8988T (cell line): ENCODE measurements at places on chromosomes 12 and 14.

DNA sequence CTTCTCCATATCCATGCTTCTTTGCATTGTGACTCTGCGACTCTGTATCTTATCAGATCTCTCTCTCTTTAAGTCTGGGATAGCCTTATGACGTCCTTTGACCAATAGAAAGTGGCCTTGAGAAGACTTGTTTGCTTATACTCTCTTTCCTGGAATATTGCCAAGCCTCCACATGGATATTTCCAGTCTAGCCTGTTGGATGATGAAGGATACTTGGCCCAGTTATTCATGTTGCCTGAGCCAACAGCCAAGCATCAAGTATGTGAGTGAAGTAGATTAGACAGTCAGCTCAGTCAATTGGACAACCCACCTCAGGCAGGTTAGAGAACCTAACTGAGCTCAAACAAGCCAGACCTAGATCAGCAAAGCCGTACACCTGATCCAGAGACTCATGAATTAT, 864.2 kb upstream of the MGAT4C start:
- no peak for DNase-seq

- DNase-seq = no peak
These were observed 161.6 kb upstream of the ALG10B start for GRCh38 chr12:38155020-38155395.

GRCh38 chr14:101032433-101032832, 128.9 kb upstream of the RTL1 start:
- DNase-seq = no peak

- no peak for DNase-seq
These were observed 225.4 kb downstream of the BTG1 start for GRCh38 chr12:91920276-91920675.

DNA sequence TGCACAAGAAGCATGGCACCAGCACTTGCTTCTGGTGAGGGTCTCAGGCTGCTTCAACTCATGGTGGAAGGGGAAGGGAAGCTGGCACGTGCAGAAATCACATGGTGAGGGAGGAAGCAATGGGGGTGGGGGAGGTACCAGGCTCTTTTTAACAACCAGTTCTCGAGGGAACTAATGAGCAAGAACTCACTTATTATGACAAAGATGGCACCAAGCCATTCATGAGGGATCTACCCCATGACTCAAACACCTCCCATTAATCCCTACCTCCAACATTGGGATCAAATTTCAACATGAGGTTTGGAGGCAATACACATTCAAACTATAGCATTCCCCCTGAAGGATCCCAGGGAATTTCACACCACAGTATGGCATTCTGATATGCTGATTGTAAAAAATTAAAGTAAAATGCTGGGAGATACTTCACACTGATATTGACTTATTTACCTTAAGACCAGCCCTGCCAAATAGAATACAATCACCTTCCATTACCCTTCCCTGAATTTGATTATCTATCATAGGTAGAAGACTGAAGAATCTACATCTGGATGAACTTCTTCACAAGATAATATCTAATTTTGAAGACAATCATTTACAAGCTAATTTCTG, 201.7 kb upstream of the PLXNC1 start:
- DNase-seq = no peak

DNA sequence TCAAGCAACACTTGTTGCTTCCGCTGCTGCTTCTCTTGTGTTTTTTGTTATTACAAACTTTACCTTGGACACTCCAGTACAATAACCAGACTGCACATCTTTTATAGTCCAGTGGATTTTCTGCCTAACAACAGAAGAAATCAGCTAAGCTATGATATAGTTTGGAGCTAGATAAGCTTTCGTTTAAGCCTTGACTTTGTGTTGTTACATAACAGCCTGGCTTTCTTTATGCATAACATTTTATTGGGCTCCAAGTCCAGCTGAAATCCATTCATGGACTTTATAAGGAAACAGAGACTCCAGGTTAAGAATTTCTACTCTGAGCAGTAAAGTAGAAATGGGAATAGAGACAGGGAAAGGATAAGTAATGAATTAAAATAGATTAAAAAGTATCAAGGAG, 3.5 kb upstream of the DCN start:
- DNase-seq = no peak

DNA sequence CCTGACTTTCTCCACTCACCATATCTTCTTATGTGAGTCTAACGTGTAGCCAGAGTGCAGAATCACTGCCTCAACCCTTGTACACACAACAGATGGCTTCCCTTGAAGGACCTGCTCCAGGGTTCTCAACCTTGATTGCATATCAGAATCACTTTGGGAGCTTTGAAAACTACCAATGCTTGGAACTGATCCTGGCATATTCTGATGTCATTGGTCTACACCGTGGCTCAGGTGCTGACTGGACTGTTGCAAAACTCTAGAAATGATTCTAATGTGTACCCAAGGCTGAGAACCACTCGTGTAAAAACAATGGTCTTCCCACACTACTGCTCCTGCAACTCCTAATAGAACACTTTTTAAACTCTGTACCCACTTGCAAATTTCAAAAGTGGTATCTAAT, 18.5 kb downstream of the TMEM132D start:
- no peak for DNase-seq

DNA sequence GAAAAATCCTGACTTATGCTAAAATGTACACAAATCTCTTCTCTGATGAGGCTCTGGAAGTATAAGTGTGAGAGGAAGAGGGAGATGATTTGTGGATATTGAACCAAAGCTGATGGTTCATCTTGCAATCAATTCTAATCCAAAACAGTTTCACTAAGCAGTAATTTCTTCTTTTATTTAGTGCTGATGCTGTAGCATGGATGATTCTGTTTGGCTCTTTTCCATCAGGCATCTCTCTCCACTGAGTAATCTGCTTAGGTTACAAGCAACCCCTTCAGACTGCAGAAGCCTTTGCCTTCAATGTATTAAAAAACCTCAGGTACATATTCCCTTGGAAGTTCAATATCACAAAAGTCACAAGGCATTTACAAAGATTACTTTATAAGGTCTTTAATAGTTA, 159.1 kb upstream of the CCDC198 start:
- DNase-seq = no peak

- DNase-seq = no peak
These were observed 396.8 kb downstream of the RPS29 start for GRCh38 chr14:49189375-49189774.

DNA sequence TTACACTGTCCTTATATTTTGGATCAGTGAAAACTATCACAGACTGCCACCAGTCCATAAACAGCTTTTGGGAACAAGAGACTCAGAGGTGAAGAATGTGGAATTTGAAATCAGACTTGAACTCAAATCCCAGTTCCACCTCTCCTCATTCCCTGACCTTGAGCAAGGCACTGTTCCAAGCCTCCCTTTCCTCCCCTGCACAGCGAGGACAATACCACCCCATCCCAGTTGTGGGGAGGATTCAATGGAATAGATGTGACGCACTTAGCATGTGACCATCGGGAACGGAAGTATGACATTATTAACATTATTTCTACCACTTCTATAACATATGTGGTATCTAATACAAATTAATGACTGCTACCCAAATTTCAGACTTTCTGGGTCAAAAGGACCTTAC, 63.5 kb downstream of the DPF3 start:
- DNase-seq = no peak

GRCh38 chr14:77682158-77682553, 25.7 kb downstream of the ALKBH1 start:
- no peak for DNase-seq

GRCh38 chr14:105261781-105262180, 13.4 kb downstream of the BTBD6 start:
- no peak for DNase-seq

DNA sequence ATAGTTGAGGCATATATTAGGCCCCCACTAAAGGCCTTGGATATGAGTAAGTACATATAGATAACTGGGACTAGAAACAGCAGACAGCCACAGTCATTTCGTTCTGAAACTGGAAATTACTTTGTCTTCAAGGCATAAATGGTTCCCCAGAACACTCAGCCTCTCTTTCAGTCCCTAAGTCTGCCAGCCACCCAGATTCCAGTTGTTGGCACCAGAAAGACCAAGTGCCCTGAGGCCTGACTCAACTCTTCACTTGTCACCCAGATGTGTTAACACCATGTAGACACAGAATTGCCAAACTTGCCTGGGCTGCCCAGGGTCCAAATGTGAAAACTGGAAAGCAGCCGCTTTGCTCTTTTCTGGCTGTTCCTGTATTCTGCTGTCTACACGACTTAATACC, 3.0 kb upstream of the LGALS3 start:
- no peak for DNase-seq

DNA sequence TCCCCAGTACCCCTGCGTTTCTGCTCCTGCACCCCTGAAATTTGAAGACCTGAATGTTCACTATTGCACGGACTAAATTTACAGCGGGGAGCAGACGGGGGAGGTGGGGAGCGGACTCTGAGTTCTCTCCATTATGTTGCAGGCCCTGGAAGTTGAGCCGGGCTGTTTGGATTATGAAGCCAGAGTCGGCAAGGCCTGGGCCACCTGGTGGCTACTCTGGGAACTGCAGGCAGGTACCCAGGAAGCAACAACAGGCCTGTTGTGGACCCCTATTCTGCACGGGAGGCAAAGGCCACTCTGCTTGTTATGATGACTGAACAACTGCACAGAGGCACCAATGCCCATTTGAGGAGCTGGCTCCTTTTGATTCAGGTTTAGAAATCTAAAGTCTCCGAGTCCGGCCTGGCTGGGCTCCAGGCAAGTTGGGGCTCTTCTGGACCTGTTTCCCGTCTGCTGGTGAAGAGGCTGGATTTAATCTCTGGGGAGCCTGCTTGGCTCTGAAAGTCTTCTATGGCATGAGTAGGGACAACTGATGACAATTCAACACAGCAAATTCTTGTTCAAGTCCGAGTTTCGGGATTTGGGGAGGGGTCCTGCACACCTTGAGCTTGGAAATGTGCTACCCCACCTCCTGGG, 34.1 kb upstream of the FAM181A start:
- DNase-seq = peak; percentile 57

DNA sequence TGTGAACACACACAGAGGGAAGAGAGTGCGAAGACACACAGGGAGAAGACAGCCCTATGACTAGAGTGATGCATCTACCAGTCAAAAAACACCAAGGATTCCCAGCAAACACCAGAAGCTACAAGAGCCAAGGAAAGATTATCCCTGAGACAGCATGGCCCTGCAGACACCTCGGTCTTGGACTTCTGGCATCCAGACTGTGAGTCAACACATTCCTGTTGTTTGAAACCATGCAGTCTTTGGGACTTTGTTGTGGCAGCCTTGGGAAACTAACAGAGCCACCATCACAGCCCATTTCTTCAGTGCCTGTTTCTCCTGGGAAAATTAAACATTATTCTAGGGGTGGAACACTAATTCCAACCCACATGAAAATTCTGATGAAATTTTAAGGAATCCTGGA, 220.6 kb downstream of the GXYLT1 start:
- DNase-seq = no peak

DNA sequence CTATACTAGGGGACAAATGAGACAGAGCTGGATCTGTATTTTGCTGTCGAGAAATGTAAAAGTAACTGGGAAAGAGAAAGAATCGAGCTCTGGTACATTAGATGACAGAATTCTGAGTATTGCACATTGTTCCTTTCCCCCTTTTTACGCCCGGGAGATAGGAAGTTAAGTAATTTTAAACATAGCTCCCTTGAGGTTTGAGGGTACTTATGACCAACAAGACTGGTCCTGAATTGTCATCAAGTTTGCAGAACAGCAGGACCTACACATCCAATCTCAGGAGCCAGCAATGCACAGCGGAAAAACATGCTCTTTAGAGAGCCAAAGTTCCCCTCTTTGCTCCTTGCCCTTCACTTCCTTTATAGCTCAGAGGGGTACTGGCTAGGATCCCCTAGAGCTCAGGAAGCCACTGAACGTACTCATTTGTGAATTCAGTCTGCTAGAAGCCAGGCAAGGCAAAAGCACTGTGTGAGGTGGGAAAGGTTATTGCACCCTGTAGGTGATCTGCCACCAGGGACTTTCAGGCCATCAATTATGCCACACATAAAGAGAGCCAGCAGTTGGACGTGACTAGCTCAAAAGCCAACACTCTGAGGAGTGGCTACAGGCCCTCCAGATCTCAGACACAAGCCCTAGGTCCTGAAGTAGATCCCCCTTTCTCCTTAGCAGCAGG, 333.8 kb downstream of the KCNH5 start:
- DNase-seq = no peak

DNA sequence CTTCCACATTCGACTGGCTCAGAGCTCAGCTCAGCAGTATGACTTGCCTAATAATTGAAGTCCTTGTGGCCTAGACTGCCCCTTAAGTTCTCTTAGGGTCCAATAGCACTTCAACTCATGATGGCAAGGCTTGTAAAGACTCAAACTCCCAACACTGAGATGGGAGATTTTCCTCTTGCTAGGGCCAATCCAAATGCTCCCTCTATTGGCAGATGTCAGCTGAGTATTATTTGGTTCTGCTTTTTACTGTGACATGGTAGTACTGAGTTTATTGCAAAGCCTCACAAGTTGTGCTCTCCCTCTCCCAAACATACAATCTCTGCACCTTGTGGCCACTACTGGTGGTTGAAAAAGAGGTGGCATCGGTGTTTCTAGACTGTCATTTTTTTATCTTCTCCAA, 164.2 kb downstream of the ALG10 start:
- DNase-seq = no peak

DNA sequence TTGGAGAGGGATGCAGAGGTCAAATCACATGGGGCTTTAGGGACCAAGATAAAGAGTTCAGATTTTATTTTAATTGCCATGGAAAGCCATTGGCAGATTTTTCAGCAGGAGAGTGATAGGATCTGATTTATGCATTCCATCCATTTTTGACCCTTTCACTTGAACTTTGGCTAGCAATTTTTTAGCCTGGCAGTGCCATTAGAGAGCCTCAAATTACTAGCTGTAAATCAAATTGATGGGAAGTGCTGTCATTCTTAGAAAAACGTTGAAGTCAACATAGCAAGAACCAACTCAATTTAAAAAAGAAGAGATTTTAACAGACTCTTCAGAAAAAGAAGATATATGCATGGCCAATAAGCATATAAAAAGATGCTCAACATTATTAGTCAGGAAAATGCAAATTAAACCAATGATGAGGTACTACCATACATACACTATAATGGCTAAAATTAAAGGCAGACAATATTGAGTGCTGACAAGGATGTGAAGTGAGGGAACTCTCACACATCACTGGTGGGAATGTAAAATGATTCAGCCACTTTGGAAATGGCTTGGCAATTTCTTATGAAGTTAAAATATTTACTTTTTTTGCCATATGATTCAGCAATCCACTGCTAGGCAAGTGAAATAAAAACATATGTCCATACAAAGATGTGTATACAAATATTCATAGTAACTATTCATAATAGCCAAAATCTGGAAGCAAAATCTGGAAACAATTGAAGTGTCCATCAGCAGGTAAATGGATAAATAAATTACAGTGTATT, 89.7 kb downstream of the PTCSC3 start:
- DNase-seq = no peak

- DNase-seq = no peak
These were observed 102.6 kb upstream of the SLCO1C1 start for GRCh38 chr12:20592556-20592955.

GRCh38 chr14:35558680-35559079, 24.7 kb downstream of the INSM2 start:
- no peak for DNase-seq

DNA sequence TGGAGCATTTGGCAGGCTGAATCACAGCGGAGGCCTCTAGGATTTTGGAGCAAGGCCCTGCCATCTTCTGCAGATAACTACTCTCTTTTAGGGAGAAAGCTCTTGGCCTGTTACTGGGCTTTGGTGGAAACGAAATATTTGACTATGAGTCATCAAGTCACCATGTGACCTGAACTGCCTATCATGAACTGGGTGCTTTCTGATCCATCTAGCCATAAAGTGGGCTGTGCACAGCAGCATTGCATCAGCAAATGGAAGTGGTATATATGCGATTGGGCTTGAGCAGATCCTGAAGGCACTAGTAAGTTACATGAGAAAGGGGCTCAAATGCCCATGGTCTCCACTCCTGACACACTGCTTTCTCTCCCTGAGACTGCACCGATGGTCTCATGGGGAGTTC, 21.1 kb downstream of the GYS2 start:
- no peak for DNase-seq
